PC-9 (cell line): ENCODE measurements at places on chromosomes 3 and 15.

- no peak for DNase-seq
Measured at GRCh38 chr3:150635076-150635475, 32.0 kb downstream of the SELENOT start.

GRCh38 chr15:66629817-66630576 lies 64.2 kb upstream of the LCTL start:
- no peak for DNase-seq

DNA sequence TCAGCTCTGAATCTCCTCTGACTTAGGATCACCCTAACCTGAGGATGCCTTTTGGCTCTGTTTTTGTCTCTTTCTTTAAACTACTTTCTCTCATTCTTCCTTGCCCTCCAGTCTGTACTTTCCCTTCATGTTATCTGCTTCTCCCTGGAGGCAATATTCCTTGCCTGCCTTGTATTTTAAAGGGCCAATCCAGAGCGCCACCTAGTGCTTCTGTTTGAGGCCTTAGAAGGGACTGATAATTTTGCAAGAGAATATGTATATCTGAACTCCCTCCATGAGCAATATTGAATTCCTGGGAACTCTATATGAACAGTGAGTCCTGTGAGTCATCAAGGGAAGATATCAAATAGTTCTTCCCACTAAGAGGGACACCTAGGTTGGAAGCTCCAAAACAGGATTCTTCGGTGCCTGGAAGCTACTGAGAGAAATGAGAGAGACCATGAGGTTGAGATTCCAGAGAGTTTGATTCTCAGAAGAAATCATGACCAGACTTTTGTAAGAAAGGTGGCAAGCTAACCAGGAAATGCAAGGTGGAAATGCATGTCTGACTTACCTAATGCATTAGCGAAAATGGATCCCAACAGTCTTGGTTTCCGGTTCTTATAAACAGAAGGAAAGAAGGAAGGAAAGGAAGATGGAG lies 203.8 kb upstream of the CD96 start:
- DNase-seq: no peak

GRCh38 chr15:101188637-101189408 lies 63.0 kb downstream of the CHSY1 start:
- DNase-seq: no peak

GRCh38 chr15:29568840-29569532 lies 253.3 kb downstream of the TJP1 start:
- no peak for DNase-seq
